ENCODE measurements at places on chromosomes 1 and 21. TPM values are rescaled to one million over a fixed set of nuclear protein-coding genes. Genes with fewer than 3 reads are reported as not detected.

Gene RNF186
- total RNA-seq: not detected

Gene CCDC190
- not detected for total RNA-seq

Gene DENND2D
- total RNA-seq: 1.1 TPM

Gene RPF1
- 65.4 TPM for total RNA-seq

Gene USH2A
- total RNA-seq: 0.24 TPM

Gene NR1I3
- 0.33 TPM for total RNA-seq

Gene WNT3A
- not detected for total RNA-seq

Gene TMEM52
- total RNA-seq: 7.1 TPM

Gene AIRE
- 0.45 TPM for total RNA-seq

Gene GRIK3
- 0.09 TPM for total RNA-seq

Gene PCP4
- not detected for total RNA-seq

Gene RAP1GAP
- total RNA-seq: 7.4 TPM

Gene PANK4
- total RNA-seq: 63.2 TPM

Gene OR10Z1
- total RNA-seq: not detected

Gene LAMC2
- total RNA-seq: 0.32 TPM

Gene AVPR1B
- total RNA-seq: 2.3 TPM

Gene ORC1
- total RNA-seq: 2.2 TPM

Gene TMOD4
- 0.48 TPM for total RNA-seq

Gene TRABD2B
- total RNA-seq: 0.60 TPM

Gene TRNAU1AP
- 26.1 TPM for total RNA-seq

Gene SYPL2
- 17.8 TPM for total RNA-seq

Gene LORICRIN
- not detected for total RNA-seq

Gene REN
- not detected for total RNA-seq

Gene ACTA1
- 18.7 TPM for total RNA-seq

Gene COL11A1
- 41.0 TPM for total RNA-seq

Gene EPHA10
- not detected for total RNA-seq

Gene OLIG1
- total RNA-seq: not detected

Gene CRYBG2
- 0.06 TPM for total RNA-seq

Gene HAPLN2
- total RNA-seq: 19.0 TPM

Gene MATN1
- 0.36 TPM for total RNA-seq

Gene BEND5
- total RNA-seq: 19.1 TPM

Gene KCNJ15
- total RNA-seq: not detected

Gene PADI2
- total RNA-seq: 0.54 TPM

Gene KIF21B
- 3.5 TPM for total RNA-seq

Gene LCE3D
- not detected for total RNA-seq

Gene CNTN2
- 0.35 TPM for total RNA-seq

Gene CAMK1G
- 8.5 TPM for total RNA-seq

Gene CLIC6
- not detected for total RNA-seq

Gene FCMR
- not detected for total RNA-seq

Gene DCDC2B
- not detected for total RNA-seq

Gene VWA5B1
- 0.27 TPM for total RNA-seq

Gene SLAMF7
- not detected for total RNA-seq

Gene PGLYRP4
- not detected for total RNA-seq

Gene HCRTR1
- not detected for total RNA-seq

Gene ITLN1
- 0.21 TPM for total RNA-seq

Gene UBASH3A
- total RNA-seq: not detected

Gene ZNF691
- 22.6 TPM for total RNA-seq

Gene S100A1
- 2.2 TPM for total RNA-seq

Gene AZIN2
- total RNA-seq: 9.7 TPM

Gene MAP3K21
- total RNA-seq: 1.8 TPM
